Subcutaneous preadipocyte (primary cell): ENCODE measurements at places on chromosomes 11 and 22. TPM values are rescaled to one million over a fixed set of nuclear protein-coding genes. Genes with fewer than 3 reads are reported as not detected.

Gene IGLL1
- not detected in 2 replicates for total RNA-seq

Gene GLB1L2
- total RNA-seq = 1.1 and 3.5 TPM in 2 replicates

Gene FAU
- total RNA-seq = 193 and 272 TPM in 2 replicates

Gene OR52I2
- total RNA-seq = not detected in 2 replicates

Gene CFAP300
- 2.2 and 5.1 TPM in 2 replicates for total RNA-seq

Gene MYEOV
- total RNA-seq = 14.3 and 23.9 TPM in 2 replicates

Gene ACTN3
- under 0.01 TPM in 1 of 2 replicates, not detected in the other for total RNA-seq

Gene OR5W2
- not detected in 2 replicates for total RNA-seq

Gene TEAD1
- 71.3 and 131 TPM in 2 replicates for total RNA-seq

Gene HSCB
- total RNA-seq = 15.2 and 16.5 TPM in 2 replicates

Gene C1QTNF5
- total RNA-seq = 0.39 and 0.73 TPM in 2 replicates

Gene KCNA4
- total RNA-seq = not detected in 2 replicates

Gene OR8D1
- total RNA-seq = not detected in 2 replicates

Gene SF3B2
- total RNA-seq = 154 and 157 TPM in 2 replicates

Gene OR8G1
- not detected in 2 replicates for total RNA-seq

Gene ZFTA
- 9.6 and 22.5 TPM in 2 replicates for total RNA-seq
